PC-3 (cell line): ENCODE measurements at places on chromosomes 1 and 21. TPM values are rescaled to one million over a fixed set of nuclear protein-coding genes. Genes with fewer than 3 reads are reported as not detected.

The ADAM30 gene
- not detected in 2 replicates for total RNA-seq

The TNNI3K gene
- total RNA-seq, result not detected in 2 replicates

The VSIG8 gene
- total RNA-seq, result 0.29 and 0.47 TPM in 2 replicates

The SYCP1 gene
- not detected in 2 replicates for total RNA-seq

The TRIM67 gene
- total RNA-seq, result not detected in 2 replicates

The LRRC8C gene
- 3.4 and 4.3 TPM in 2 replicates for total RNA-seq

The AMY1B gene
- total RNA-seq, result not detected in 2 replicates

The ANGPTL3 gene
- not detected in 2 replicates for total RNA-seq

The DHRS3 gene
- 105 and 116 TPM in 2 replicates for total RNA-seq

The LCE1B gene
- total RNA-seq, result not detected in 2 replicates

The BEND5 gene
- total RNA-seq, result 1.9 and 3.1 TPM in 2 replicates

The TRIM58 gene
- 22.7 and 46.9 TPM in 2 replicates for total RNA-seq

The CASQ2 gene
- 0.17 TPM in 1 of 2 replicates, not detected in the other for total RNA-seq

The FUCA1 gene
- total RNA-seq, result 20.3 and 23.4 TPM in 2 replicates

The FMOD gene
- total RNA-seq, result not detected in 2 replicates

The ARTN gene
- 35.5 and 36.0 TPM in 2 replicates for total RNA-seq

The PDC gene
- not detected in 2 replicates for total RNA-seq

The RUSC1 gene
- 80.3 and 85.1 TPM in 2 replicates for total RNA-seq

The EDN2 gene
- total RNA-seq, result 0.36 TPM in 1 of 2 replicates, not detected in the other

The KIF21B gene
- total RNA-seq, result 0.46 and 0.66 TPM in 2 replicates

The VWA5B1 gene
- total RNA-seq, result not detected in 2 replicates

The TTC39A gene
- 11.1 and 12.3 TPM in 2 replicates for total RNA-seq

The MLLT11 gene
- 12.3 and 14.1 TPM in 2 replicates for total RNA-seq

The APCS gene
- total RNA-seq, result not detected in 2 replicates

The CDCP2 gene
- total RNA-seq, result 0.35 TPM in 1 of 2 replicates, not detected in the other

The KCNH1 gene
- not detected in 2 replicates for total RNA-seq

The GUCA2A gene
- not detected in 2 replicates for total RNA-seq

The TAL1 gene
- not detected in 2 replicates for total RNA-seq

The UTP11 gene
- total RNA-seq, result 33.8 and 48.1 TPM in 2 replicates

The CTPS1 gene
- 63.4 and 122 TPM in 2 replicates for total RNA-seq

The GREM2 gene
- total RNA-seq, result not detected in 2 replicates

The MGST3 gene
- total RNA-seq, result 117 and 168 TPM in 2 replicates

The KMO gene
- total RNA-seq, result 0.29 and 1.2 TPM in 2 replicates

The ACTL8 gene
- total RNA-seq, result not detected in 2 replicates

The LCE2C gene
- total RNA-seq, result not detected in 2 replicates

The ANKRD35 gene
- total RNA-seq, result 0.07 and 0.40 TPM in 2 replicates

The WNT4 gene
- total RNA-seq, result 0.51 and 1.4 TPM in 2 replicates

The MYCL gene
- 4.0 and 6.6 TPM in 2 replicates for total RNA-seq

The CD48 gene
- not detected in 2 replicates for total RNA-seq

The INSRR gene
- not detected in 2 replicates for total RNA-seq

The DTL gene
- total RNA-seq, result 57.9 and 65.0 TPM in 2 replicates

The WDR3 gene
- total RNA-seq, result 38.2 and 57.8 TPM in 2 replicates

The S100A7A gene
- not detected in 2 replicates for total RNA-seq

The VPS13D gene
- total RNA-seq, result 30.7 and 43.6 TPM in 2 replicates

The TBX19 gene
- total RNA-seq, result 0.23 and 0.36 TPM in 2 replicates

The TSPAN2 gene
- 1.3 and 1.7 TPM in 2 replicates for total RNA-seq

The AGT gene
- total RNA-seq, result 0.35 TPM in 1 of 2 replicates, not detected in the other

The LMX1A gene
- not detected in 2 replicates for total RNA-seq

The SPATA1 gene
- total RNA-seq, result 2.9 TPM in 1 of 2 replicates, not detected in the other

The AKR7A3 gene
- 0.40 and 1.2 TPM in 2 replicates for total RNA-seq

The PTPRC gene
- total RNA-seq, result 0.11 TPM in 1 of 2 replicates, not detected in the other

The PEX11B gene
- total RNA-seq, result 27.4 and 31.3 TPM in 2 replicates

The LHX8 gene
- total RNA-seq, result not detected in 2 replicates

The UBL4B gene
- total RNA-seq, result 0.07 TPM in 1 of 2 replicates, not detected in the other

The FAM163A gene
- not detected in 2 replicates for total RNA-seq

The S100A9 gene
- 482 and 559 TPM in 2 replicates for total RNA-seq

The ZNF683 gene
- total RNA-seq, result not detected in 2 replicates

The HHAT gene
- 2.4 and 3.4 TPM in 2 replicates for total RNA-seq
